ENCODE measurements at places on chromosomes 12 and 14.

DNA sequence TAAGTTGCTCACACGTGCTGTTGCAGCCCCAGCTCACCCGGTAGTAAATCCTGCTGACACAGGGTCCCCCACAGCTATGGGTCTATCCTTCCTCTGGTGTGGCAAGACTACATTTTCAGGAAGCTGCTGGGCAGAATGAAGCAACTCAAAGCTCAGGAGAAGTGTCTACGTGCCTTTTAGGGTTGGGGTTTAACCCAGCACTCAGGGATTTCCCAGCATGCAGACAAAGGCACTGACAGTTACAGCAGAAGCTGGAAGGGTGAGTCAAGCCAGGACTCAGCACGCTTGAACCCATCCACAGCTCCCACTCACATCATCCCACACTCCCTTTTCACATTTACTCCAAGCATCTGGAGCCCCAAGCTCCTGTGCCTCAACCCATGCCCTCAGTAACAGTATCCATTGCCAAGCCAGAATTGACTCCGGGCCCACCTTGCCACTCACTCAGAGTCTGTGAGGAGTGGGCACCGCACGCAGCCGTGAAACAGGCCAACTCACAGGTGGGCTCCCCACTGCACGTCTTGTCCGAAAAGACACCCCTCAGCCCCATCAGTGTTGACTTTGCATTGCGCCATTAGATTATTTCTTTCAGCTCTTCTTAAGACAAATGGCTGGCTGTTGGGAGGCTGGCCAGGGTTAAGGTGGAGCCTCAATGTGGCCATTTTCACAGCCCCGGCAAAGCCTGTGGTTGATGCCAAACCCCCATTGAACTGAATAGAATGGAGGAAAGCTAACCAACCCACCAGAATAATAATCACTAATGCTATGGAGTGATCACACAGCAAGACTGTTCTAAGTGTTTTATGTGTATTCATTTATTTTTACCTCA lies 59.6 kb downstream of the ZFP36L1 start:
- no peak for DNase-seq

DNA sequence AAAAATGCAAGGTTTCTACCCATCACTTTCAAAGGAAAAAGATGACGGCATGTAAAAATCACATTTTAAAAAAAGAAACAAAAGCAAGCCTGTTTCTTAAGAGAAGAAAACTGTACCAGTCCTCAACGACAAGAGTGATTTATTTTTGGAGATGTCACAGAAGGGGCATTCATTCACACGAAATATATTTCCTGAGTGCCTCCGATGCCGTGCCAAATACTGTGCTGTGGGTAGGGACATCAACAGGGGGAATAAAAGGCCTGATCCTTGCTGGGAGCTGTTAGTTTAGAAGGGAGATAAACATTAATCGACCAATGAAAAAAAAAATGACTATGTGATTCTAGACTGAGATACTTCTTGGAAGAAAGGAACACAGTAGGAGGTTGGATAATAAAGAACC lies 297.5 kb upstream of the SOX5 start:
- DNase-seq: no peak

- DNase-seq: no peak
Measured at GRCh38 chr12:9244894-9245293, 36.7 kb upstream of the PZP start.

- DNase-seq: no peak
Measured at GRCh38 chr12:93593843-93594242, 21.4 kb downstream of the SOCS2 start.

DNA sequence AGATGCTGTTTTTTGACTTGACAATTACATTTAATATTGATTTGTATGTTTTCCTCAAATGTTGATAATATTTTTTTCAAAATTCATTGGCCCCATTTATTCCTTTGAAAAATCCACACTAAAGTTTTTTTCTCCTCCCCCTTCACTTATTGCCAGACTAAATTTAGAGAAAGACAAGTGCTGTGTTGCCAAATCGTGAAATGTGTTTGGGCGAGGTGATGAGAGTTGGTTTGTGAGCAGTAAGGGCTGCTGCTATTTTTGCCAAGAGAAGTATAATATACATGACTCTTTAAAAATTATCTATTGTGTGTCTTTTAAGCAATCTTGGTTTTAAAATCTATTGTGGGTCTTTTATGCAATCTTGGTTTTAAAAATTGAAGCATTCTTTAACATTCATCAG lies 188.9 kb downstream of the PPFIA2 start:
- DNase-seq: no peak

DNA sequence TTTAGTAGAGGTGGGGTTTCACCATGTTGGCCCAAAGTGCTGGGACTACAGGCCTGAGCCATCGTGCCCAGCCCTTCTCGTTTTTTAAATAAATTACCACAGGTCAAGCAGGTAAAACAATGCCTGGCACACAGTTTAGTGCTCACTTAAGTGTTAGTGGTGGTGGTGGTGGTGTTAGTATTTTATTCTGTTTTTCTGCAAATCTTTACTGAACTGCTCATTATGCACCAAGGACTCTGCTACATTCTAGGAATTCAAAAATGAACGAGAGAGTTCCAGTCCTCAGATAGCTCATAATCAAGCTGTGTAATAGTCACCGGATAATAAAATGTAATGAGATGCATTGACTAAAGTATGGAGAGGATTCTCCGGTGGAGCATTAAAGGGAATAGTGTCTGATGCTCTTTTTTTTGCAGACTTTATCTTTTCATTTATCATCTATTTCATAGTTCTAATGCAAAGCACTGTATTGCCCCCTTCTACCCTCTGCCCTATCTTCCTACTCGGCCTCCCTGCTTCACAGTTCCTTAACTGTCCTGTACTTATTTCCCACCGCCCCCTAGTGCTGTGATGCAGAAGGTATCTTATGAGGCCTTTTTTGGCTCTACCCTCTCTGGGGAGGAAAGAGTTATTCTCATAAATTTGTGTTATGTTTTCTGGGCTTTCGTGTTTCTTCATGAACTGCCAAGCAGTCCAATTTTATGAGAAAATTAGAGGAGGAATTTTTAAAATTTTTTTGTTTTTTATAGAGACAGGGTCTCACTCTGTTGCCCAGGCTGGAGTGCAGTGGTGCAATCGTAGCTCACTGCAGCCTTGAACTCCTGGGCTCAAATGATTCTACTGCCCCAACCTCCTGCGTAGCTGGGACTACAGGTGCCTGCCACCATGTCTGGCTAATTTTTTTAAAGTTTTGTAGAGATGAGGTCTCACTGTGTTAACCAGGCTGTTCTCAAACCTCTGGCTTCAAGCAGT lies 1.0 kb downstream of the ITFG2 start:
- DNase-seq: no peak

Data from NCI-H2081 treated with DMSO at 0.1 percent for 48 hours (cell line).